ENCODE measurements at places on chromosomes 1 and 21.

GRCh38 chr1:168567007-168567406 is 9.4 kb upstream of the XCL1 start:
- DNase-seq: no peak

DNA sequence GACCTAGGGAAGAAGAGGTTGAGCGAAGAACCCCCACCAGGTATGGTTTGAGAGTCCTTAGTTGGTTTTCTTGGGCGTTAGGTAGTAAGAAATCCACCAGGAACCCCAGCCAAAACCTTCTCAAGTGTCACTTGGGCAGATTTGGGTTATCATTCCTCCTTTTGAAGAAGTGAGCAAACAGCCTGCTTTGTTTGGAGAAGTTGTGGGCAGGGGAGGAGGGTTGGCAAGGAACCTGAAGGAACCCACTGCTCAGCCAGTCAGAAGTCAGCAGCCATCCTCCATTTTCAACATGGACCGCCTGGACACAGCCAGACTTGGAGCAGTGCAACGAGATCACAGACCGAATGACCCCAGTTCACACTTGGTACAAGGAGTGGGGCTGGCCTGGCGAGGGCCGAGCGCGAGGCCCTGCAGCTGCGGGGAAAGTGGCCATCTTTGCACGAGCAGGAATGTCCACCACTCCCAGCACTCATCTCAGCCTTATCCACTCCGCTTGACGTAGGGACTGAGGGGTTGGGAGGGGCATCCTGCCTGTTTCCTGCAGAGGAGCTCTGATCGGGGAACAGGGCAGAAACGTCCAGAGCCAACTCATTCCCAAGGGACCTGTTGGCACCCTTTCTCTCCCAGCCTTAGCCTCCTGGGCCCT is 7.2 kb downstream of the ADPRS start:
- no peak for DNase-seq

GRCh38 chr1:178749581-178750166 is 24.6 kb downstream of the RALGPS2 start:
- no peak for DNase-seq

DNA sequence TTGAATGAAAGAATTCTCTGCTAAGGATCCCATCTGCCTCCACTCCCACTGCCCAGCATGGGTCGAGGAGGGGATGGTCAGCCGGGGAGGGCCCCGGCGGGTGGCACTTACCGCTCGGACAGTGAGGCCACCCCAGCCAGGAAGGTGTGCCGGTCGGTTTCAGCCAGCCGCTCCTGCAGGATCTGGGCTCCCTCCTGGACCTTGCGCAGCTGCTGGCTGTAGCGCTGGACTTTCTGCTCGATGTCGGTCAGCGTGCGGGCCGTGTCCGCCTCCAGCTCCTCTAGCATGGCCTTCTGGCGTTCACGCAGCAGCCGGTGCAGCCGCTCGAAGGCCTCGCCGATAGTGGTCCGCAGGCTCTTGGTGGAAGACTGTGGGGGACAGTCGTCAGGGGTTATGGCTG is 22.3 kb downstream of the TRIM62 start:
- no peak for DNase-seq

- no peak for DNase-seq
Measured at GRCh38 chr1:194176212-194176611, 989.8 kb upstream of the B3GALT2 start.

- DNase-seq: no peak
Measured at GRCh38 chr1:70809069-70809468, 238.5 kb downstream of the PTGER3 start.

GRCh38 chr1:41325801-41326200 is 35.4 kb upstream of the FOXO6 start:
- DNase-seq: no peak

GRCh38 chr1:244027491-244028145 is 23.5 kb upstream of the ZBTB18 start:
- DNase-seq: no peak

DNA sequence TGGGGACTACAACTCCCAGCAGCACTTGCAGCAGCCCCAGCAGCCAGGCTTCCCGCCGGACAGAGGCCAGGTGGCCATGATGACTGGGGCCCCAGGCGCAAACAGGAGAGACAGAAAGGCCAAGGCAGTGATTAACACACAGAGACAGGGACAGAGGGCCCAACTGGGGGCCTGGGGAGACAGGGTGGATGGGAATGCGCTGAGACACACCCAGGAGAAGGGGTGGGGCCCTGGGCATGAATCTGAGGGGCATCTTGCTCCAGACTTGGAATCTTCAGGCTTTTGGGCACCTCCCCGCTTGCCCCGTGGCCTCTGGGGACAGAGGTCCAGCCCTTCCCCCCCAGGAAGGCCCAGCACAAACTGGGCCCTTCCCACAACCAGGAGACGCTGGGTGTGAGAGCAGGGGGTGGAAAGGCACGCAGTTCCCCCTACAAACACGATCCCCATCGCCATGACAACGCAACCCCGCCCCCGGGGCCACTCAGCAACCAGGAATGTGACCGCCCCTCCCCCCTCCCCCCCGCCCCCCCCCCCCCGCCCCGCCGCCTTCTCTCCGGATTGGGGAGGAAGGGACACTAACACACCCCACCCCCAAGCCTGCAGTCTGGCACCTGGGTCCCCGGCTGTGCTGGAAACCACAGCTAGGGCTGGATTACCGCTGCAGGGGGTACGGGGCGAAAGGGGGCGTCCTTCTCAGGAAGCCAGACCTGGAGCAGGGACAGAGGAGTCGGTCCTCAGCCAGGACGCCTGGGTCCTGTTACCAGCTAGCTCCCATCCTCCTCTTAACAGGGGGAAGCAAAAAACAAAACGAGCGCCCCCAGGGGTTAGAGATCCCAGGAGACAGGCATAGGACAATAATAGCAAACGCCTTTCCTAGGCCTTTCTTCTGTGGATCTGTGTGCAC is 4.5 kb downstream of the HDGF start:
- DNase-seq: peak; percentile 96

- DNase-seq: no peak
Measured at GRCh38 chr21:41899426-41900202, 20.5 kb upstream of the PRDM15 start.

GRCh38 chr1:206464456-206464964 is 5.8 kb upstream of the IKBKE start:
- DNase-seq: peak; percentile 89

- DNase-seq: peak; percentile 84
Measured at GRCh38 chr1:119080586-119080985, 59.9 kb downstream of the WARS2 start.

- DNase-seq: no peak
Measured at GRCh38 chr1:204979891-204980649, 62.9 kb upstream of the CNTN2 start.

DNA sequence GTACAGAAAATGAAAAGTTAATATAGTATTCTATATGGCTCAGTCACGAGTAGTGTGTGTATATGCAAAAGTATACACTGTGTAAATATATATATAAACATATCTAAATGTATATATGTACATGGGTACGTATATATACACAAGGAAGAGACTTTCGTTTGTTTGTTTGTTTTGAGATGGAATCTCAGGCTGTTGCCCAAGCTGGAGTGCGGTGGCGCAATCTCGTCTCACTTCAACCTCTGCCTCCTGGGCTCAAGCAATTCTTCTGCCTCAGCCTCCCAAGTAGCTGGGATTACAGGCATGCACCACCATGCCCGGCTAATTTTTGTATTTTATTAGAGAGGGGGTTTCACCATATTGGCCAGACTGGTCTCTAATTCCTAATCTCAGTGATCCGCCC is 16.4 kb downstream of the IL12RB2 start:
- DNase-seq: no peak

DNA sequence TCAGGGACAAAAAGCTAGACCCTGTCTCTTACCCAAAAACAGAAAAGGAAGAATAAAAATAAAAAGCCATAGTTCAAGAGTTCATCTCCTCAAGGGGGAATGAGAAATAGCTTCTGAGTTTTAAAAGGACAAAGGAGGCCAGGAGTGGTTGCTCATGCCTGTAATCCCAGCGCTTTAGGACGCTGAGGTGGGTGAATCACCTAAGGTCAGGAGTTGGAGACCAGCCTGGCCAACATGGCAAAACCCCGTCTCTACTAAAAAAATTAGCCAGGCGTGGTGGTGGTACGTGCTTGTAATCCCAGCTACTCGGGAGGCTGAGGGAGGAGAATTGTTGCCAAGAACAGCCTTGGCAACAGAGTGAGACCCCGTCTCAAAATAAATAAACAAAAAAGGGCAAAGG is 38.6 kb upstream of the CPLANE2 start:
- no peak for DNase-seq

Measured in GM03348 (cell line).